ENCODE measurements at places on chromosomes 16 and 17.
A peak's percentile ranks its signal among the peaks of the same experiment; 100 is the strongest.

DNA sequence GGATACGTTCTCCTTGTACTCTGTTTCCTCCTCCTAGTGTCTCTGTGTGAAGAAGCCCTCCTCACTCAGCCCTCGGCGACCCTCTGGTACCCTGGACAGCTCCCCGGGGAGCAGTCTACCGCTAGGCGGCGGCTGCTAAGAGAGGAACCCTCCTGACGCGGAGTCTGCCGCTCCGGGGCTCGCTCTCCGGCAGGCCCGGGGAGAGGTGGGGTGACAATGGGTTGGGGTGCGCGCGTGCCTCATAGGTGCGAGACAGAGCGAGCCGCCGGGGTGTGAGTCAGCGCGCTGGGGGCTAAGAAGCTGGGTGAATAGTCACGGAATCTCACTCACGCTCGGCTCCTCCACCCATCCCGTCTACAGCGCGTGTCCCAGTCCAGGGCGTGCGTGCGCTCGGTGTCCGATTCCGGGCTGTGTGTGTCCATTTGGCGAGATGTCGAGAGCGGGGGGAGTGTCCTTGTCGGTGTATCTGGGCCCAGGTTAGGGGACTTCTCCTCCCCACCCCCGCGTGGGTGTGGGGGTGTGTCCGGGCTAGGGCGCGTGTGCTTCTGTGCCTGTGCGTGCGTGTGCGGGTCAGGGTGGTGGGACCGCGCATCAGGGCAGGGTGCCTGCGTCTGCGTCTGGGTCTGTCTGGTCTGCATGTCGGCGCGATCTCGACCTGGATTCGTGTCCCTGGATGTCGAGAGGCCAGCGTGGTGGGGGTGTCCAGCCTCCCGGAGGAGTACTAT, 577 bp upstream of the HS3ST2 start:
- DNase-seq = peak; percentile 50

DNA sequence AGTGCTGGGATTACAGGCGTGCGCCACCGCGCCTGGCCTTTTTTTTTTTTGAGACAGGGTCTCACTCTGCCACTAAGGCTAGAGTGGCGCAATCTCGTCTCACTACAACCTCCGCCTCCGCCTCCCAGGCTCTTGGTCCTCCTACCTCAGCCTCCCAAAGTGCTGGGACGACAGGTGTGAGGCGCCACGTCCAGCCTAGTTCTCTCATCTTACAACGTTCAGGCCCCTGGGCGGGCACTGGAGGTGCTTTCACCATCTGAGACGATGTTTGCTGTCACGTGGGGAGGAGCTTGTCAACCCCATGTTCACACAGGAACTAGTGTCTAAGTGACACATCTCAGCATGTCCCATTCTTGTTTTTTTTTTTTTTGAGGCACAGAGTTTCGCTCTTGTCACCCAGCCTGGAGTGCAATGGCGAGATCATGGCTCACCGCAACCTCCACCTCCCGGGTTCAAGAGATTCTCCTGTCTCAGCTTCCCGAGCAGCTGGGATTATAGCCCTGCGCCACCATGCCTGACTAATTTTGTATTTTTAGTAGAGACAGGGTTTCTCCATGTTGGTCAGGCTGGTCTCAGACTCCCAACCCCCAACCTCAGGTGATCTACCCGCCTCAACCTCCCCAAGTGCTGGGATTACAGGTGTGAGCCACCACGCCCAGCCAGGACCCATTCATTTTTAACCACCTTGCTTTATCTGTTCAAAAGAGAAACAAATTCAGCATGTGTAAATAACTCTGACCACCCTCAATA, 5.2 kb upstream of the FANCA start:
- no peak for DNase-seq

DNA sequence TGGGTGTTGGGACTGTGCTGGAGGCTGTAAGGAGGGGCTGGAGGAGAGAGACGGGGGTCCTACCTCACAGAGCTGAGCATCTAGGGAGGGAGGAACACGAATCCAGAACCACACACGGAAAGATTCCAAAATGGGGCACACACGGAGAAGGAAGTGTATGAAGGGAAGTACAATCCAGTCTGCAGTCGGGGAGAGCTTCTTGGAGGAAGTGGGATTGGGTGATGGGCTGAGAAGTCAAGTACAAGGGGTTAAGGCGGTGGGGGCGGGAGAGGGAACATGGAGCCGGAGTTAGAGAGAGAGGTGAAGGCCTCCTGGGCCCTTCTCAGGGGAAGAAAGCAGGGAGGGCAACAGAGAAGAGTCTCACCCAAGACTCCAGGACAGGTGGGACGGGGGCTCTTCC, 107.5 kb upstream of the CREBBP start:
- DNase-seq = no peak

DNA sequence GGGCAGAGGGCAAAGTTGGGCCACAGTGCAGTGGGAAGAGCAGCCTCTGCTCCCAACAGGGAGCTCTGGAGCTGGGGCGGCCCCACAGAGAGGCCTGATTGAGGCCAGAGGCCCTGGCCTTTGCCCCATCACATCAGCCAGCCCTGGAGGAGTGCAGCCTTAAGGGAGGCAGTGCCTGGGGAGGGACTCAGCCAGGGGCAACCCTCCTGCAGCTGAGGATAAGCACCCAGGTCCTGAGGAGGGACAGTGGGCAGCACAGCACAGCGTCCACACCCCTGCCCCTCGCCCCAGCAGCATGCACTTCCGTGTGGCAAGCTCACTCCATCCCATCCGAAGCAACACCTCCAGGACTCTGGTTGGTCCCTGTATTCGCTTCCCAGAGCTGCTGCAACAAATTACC, 61.9 kb upstream of the CBX4 start:
- no peak for DNase-seq

DNA sequence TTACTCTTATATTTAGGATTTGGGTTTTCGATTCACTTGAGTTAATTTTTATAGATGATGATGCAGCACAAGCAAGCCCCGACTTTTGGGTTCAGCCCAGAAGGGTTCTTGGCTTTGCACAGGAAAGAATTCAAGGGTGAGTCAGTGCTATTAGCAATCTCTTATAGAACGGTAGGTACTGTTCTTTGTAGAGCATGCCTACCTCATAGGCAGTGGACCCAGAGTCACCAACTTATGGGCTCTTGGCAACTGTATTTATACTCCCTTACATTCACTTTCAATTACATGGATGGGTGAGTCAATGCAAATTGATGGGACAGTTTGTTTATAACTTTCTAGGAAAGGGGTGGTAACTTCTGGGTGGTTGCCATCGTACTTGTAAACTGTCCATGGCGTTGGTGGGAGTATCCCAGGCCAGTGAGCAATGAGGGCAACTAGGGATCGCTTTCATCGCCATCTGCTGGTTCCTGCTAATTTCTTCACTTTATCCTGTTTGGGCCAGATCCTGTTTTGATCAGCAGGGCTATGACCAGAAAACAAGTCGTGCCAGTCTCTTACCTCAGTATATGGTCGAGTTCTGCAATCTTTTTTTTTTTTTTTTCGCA, 362.6 kb downstream of the CNTNAP4 start:
- no peak for DNase-seq

DNA sequence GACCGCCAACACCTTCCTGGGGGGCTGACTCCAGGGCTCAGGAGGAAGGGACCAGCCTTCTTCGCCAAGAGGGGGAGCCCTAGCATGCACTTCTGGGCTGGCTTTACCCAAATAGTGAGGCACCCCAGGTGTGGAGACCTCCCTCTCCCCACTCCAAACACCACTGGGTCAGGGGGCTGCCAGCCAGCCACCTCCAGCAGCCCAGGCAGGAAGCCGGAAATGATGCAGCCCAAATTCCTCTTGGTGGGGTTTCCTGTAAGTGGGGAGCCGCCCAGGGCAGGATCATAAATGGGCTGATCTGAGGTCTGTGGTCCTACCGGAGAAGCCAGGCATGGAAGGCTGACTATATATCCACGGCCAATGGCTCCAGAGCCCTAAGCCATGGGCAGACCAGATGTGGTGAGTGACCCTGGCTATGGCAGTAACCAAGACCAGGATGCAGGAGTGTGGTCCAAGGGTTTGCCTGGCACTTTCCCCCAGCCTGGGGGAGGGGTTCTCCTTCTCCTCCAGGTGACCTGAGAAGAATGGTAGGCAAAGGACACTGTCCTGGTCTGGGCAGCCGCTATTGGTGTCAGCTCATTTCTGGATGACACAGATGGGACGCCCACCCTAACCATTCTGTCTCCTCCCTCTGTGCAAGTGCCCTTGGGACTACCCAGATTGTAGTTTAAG, 4.2 kb downstream of the GIT1 start:
- DNase-seq = peak; percentile 31

- DNase-seq = no peak
These were observed 7.2 kb upstream of the MAP2K3 start for GRCh38 chr17:21277332-21277731.

Data from EH (cell line).